Activated naive CD8-positive, alpha-beta T cell treated with anti-CD3 and anti-CD28 coated beads for 36 hours (primary cell): ENCODE measurements at places on chromosomes 2 and 18. TPM values are rescaled to one million over a fixed set of nuclear protein-coding genes. Genes with fewer than 3 reads are reported as not detected.

Gene GALNT13
- 0.16 TPM for total RNA-seq

Gene PLEKHH2
- 0.64 TPM for total RNA-seq

Gene RAX
- total RNA-seq: not detected

Gene SCG2
- total RNA-seq: not detected

Gene MYO5B
- total RNA-seq: not detected

Gene ABHD3
- total RNA-seq: 18.8 TPM

Gene STAT4
- 80.6 TPM for total RNA-seq

Gene TNFRSF11A
- 2.7 TPM for total RNA-seq

Gene ADAM23
- total RNA-seq: 0.10 TPM

GRCh38 chr2:201678401-201678800 lies 20.0 kb downstream of the MPP4 start:
- peaks cover 4% of the 10 kb centered on the region for H3K27me3 ChIP-seq
- no peak for DNase-seq

GRCh38 chr2:67455219-67456142 lies 58.3 kb downstream of the ETAA1 start:
- H3K27me3 ChIP-seq: no peaks in the 10 kb centered on the region
- no peak overlapping the region for H3K27ac ChIP-seq
- H3K4me3 ChIP-seq: no peak overlapping the region
- H3K36me3 ChIP-seq: no peaks in the 10 kb centered on the region
- DNase-seq: no peak

DNA sequence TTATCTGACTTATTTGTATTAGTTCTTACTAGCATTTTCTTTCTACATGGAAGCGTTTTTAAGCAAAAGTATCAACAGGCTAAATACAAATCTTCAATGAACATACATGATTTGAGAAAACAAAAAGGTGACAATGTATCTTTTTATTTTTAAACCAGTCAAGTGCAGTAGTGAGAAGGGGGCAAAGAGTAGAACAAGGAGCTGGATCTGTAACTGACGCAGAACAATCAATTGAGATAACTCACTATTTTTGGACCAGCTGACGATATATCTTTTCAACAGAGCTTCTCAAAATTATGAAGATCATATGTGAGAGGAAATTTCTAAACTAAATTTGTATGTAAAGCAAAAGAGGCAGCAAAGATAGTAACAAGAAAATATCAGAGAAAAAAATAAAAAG lies 15.5 kb downstream of the NCKAP1 start:
- H3K27me3 ChIP-seq: peaks cover 53% of the 10 kb centered on the region
- no peak for DNase-seq
- no peak overlapping the region for H3K27ac ChIP-seq
- no peak overlapping the region for H3K4me3 ChIP-seq
- H3K4me1 ChIP-seq: no peaks in the 10 kb centered on the region

DNA sequence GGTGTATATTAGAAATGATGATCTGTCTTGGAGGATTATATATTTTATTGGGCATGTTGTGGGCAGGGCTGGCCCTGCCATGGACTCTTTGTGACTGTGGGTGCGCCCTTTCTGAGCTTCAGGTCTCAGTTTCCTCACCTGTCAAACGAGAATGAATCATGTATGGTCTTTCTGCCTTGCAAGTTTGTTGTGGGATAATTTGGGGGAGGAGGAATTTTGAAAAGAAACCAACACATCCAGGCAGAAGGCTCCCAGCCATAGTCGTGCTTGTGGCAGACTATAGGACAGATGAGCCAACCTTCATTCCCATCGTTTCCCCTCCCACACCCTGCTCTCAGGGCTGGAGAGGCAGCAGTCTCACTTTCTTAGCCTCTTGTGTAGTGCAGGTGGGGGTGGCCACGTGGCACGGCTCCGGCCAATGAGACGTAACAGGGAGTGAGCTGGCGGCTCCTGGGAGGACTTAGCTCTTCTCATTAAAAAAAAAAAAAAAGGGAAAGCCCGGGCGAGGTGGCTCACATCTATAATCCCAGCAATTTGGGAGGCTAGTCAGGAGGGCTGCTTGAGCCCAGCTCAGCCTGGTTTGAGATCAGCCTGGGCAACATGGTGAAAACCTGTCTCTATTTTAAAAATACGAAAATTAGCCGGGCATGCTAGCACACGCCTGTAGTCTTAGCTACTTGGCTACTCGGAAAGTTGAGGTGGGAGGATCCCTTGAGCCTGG lies 63.1 kb downstream of the RHOB start:
- no peak overlapping the region for H3K27ac ChIP-seq
- H3K4me1 ChIP-seq: peaks cover 4% of the 10 kb centered on the region
- no peaks in the 10 kb centered on the region for H3K27me3 ChIP-seq
- H3K4me3 ChIP-seq: no peak overlapping the region
- DNase-seq: no peak
- no peaks in the 10 kb centered on the region for H3K36me3 ChIP-seq

- peaks cover 3% of the 10 kb centered on the region for H3K27me3 ChIP-seq
- peaks cover 18% of the 10 kb centered on the region for H3K4me1 ChIP-seq
- H3K27ac ChIP-seq: no peak overlapping the region
- no peak for DNase-seq
Measured at GRCh38 chr18:63042351-63042750, 277.2 kb downstream of the BCL2 start.

GRCh38 chr2:72745679-72746368 lies 80.0 kb downstream of the EXOC6B start:
- H3K36me3 ChIP-seq: no peaks in the 10 kb centered on the region
- H3K4me3 ChIP-seq: no peak overlapping the region
- no peaks in the 10 kb centered on the region for H3K27me3 ChIP-seq

DNA sequence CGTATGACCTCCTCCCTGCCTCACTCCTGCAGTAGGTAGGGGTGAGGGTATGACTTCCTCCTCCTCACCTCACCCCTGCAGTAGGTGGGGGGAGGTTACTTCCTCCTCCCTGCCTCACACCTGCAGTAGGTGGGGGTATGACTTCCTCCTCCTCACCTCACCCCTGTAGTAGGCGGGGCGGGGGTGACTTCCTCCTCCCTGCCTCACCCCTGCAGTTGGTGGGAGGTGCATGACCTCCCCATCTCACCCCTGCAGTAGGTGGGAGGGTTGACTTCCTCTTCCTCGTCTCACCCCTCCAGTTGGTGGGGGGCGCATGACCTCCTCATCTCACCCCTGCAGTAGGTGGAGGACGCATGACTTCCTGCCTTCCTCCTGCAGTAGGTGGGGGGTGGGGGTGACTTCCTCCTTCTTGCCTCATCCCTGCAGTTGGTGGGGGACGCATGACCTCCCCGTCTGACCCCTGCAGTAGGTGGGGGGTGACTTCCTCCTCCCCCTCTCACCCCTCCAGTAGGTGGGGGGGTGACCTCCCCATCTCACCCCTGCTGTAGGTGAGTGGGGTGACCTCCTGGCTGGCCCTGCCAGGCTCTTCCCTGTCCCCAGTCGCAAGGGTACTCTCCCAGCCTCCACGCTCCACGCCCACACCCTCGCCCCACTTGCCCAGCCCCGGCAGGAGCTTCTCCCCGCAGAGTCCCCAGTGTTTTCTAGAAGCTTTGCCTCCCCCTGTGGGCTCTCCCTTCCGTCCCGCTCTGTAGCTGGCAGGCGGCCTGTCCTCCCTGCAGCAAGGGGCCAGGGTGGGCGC lies 39.3 kb downstream of the TSHZ1 start:
- peaks cover 59% of the 10 kb centered on the region for H3K4me1 ChIP-seq
- H3K4me3 ChIP-seq: no peak overlapping the region
- DNase-seq: no peak
- H3K36me3 ChIP-seq: peaks cover 6% of the 10 kb centered on the region
- peak overlapping the region; percentile 73 for H3K27ac ChIP-seq

DNA sequence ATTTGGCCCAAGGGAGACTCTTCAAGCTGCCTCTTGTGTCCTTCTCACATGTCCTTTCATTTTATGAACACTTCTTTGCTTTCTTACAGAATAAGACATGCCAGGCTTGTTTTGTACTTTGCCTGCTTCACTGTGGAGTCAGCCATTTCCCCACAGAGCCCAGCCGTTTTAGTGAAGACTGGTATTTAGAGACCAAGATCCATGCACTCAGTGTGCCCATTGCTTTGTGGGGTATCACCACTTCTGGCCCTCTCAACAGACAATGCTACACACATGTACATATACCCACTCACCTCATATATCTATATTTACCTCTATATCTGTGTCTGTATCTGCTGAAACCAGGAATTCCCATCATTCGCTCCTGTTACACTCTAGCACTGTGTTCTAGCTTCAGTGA lies 74.1 kb downstream of the FARP2 start:
- no peak overlapping the region for H3K4me3 ChIP-seq
- H3K36me3 ChIP-seq: peaks cover 32% of the 10 kb centered on the region
- no peak overlapping the region for H3K27ac ChIP-seq
- no peak for DNase-seq
- no peaks in the 10 kb centered on the region for H3K4me1 ChIP-seq

GRCh38 chr18:26227051-26227670 lies 916 bp downstream of the TAF4B start:
- H3K27ac ChIP-seq: peak overlapping the region; percentile 89

GRCh38 chr18:23071285-23071684 lies 64.0 kb upstream of the CABLES1 start:
- H3K27ac ChIP-seq: peak overlapping the region; percentile 78
- H3K36me3 ChIP-seq: peaks cover 20% of the 10 kb centered on the region
- peak overlapping the region; percentile 26 for H3K4me3 ChIP-seq

DNA sequence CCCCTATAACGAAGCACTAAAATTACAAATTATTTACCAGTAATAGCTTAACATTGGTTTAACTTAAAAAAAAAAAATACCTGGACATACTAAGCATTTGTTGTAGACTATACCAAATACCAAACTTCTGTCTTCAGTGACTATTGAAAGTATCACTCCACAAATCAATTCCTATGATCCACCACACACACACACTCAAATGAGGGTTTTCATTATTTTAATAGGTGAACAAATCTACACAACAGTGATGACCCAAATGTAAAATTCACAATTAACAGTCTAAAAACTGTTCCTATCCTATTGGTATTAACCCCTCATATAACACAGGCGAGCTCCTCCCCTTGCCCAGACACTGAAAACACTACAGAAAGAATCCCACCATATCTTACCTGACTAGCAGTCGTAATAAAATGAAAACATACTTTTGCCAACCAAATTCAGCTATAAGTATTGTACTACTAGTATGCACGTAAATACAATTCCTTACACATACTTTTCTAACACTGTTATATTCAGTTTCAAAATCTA lies 2.5 kb downstream of the SP3 start:
- DNase-seq: no peak
- H3K4me3 ChIP-seq: peak overlapping the region; percentile 87
- H3K36me3 ChIP-seq: peaks cover 41% of the 10 kb centered on the region
- peak overlapping the region; percentile 93 for H3K27ac ChIP-seq

- no peak overlapping the region for H3K4me3 ChIP-seq
- peaks cover 14% of the 10 kb centered on the region for H3K4me1 ChIP-seq
- peaks cover 18% of the 10 kb centered on the region for H3K27me3 ChIP-seq
- DNase-seq: no peak
Measured at GRCh38 chr2:128753800-128754199, 435.1 kb upstream of the HS6ST1 start.

GRCh38 chr2:20671036-20671735 lies 4.2 kb downstream of the GDF7 start:
- no peak overlapping the region for H3K4me3 ChIP-seq
- H3K4me1 ChIP-seq: peaks cover 12% of the 10 kb centered on the region
- no peak overlapping the region for H3K27ac ChIP-seq
- DNase-seq: no peak
- H3K27me3 ChIP-seq: peaks cover 71% of the 10 kb centered on the region

- H3K27me3 ChIP-seq: no peaks in the 10 kb centered on the region
- H3K36me3 ChIP-seq: peaks cover 46% of the 10 kb centered on the region
- peak; percentile 33 for DNase-seq
- peak overlapping the region; percentile 97 for H3K4me3 ChIP-seq
Measured at GRCh38 chr2:219252084-219252483, 959 bp upstream of the TUBA4B start.

GRCh38 chr2:219402665-219403515 lies 15.2 kb upstream of the DNPEP start:
- H3K4me1 ChIP-seq: no peaks in the 10 kb centered on the region
- DNase-seq: peak; percentile 50
- no peak overlapping the region for H3K4me3 ChIP-seq

DNA sequence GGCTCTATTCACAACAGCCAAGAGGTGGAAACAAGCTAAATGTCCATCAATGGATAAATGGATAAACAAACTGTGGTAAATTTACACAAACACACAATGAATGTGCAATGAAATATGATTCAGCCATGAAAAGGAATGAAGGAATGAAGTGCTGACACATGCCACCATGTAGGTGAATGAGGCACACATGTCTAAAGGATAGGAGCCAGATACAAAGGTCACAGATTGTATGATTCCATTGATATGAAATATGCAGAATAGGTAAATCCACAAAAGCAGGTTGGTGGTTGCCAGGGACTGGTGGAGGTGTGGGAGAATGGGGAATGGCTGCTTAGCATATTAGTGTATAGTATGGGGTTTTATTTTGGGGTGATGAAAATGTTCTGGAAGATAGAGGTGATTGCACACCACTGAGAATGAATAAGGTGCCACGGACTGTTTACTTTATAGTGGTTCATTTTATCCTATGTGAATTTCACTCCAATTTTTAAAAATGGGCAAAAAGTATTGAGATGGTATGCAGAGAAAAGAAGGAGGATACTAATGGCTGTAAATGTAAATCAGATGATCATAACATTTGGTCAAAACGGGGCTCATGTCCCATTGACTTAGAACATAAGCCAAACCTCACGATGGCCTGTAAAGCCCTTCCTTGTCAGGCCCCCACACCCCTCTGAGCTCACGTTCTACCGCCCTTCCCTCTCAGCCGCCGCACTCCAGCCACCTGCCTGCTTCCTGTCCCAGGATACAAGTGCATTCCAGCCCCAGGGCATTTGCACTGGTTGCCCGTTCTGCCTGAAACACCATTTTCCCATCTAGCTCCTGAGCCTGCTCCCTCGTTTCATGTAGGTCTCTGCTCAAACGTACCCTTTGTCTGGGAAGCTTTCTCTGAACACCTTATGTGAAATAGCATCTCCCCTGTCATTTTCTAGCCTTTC lies 165.5 kb downstream of the DDX1 start:
- H3K36me3 ChIP-seq: no peaks in the 10 kb centered on the region
- H3K4me3 ChIP-seq: no peak overlapping the region
- no peaks in the 10 kb centered on the region for H3K27me3 ChIP-seq
- DNase-seq: no peak

DNA sequence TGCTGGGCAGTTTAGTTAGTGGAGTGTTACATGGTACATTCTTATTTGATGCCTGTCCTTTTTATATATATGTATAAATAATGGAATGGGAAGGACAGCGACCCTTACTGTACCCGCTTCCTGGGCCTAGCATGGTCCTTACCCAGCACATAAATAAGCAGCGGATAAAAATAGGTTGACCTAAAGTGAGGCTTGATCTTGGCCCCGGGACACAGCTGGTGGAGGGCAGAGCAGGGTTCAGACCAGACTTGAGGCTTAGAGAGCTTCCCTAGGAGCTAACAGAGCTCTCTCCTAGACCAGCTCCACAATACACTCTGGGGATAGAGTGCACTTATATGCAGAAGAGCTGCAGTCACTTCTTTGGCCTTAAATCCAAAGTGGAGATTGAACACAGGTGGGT lies 46.9 kb upstream of the RPL31 start:
- H3K27ac ChIP-seq: no peak overlapping the region
- H3K4me1 ChIP-seq: peaks cover 24% of the 10 kb centered on the region
- no peak overlapping the region for H3K4me3 ChIP-seq
- no peak for DNase-seq

GRCh38 chr18:46097431-46097800 lies 680 bp downstream of the ATP5F1A start:
- peak overlapping the region; percentile 99 for H3K27ac ChIP-seq
- peaks cover 38% of the 10 kb centered on the region for H3K36me3 ChIP-seq
- H3K27me3 ChIP-seq: no peaks in the 10 kb centered on the region
- H3K4me1 ChIP-seq: peaks cover 22% of the 10 kb centered on the region
- H3K4me3 ChIP-seq: peak overlapping the region; percentile 96
- DNase-seq: peak; percentile 18

- peaks cover 41% of the 10 kb centered on the region for H3K36me3 ChIP-seq
- DNase-seq: no peak
- peaks cover 4% of the 10 kb centered on the region for H3K4me1 ChIP-seq
- H3K27me3 ChIP-seq: no peaks in the 10 kb centered on the region
- H3K27ac ChIP-seq: no peak overlapping the region
Measured at GRCh38 chr18:31828613-31829012, 67.9 kb upstream of the SLC25A52 start.
